Activated naive CD8-positive, alpha-beta T cell treated with anti-CD3 and anti-CD28 coated beads, Interleukin-2, amount 50 U/mL, for 16 hours (primary cell): ENCODE measurements at places on chromosomes 11 and 22.
A peak's percentile ranks its signal among the peaks of the same experiment; 100 is the strongest.

- no peak for DNase-seq
Measured at GRCh38 chr11:39806652-39807051, 1652.8 kb downstream of the LRRC4C start.

GRCh38 chr11:44453871-44454270 lies 111.6 kb upstream of the CD82 start:
- DNase-seq = no peak

DNA sequence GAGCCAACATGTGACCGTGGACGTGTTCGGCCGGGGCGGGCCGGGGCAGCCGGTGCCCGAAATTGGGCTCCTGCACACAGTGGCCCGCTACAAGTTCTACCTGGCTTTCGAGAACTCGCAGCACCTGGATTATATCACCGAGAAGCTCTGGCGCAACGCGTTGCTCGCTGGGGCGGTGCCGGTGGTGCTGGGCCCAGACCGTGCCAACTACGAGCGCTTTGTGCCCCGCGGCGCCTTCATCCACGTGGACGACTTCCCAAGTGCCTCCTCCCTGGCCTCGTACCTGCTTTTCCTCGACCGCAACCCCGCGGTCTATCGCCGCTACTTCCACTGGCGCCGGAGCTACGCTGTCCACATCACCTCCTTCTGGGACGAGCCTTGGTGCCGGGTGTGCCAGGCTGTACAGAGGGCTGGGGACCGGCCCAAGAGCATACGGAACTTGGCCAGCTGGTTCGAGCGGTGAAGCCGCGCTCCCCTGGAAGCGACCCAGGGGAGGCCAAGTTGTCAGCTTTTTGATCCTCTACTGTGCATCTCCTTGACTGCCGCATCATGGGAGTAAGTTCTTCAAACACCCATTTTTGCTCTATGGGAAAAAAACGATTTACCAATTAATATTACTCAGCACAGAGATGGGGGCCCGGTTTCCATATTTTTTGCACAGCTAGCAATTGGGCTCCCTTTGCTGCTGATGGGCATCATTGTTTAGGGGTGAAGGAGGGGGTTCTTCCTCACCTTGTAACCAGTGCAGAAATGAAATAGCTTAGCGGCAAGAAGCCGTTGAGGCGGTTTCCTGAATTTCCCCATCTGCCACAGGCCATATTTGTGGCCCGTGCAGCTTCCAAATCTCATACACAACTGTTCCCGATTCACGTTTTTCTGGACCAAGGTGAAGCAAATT lies 1.8 kb downstream of the FUT4 start:
- no peak for DNase-seq

DNA sequence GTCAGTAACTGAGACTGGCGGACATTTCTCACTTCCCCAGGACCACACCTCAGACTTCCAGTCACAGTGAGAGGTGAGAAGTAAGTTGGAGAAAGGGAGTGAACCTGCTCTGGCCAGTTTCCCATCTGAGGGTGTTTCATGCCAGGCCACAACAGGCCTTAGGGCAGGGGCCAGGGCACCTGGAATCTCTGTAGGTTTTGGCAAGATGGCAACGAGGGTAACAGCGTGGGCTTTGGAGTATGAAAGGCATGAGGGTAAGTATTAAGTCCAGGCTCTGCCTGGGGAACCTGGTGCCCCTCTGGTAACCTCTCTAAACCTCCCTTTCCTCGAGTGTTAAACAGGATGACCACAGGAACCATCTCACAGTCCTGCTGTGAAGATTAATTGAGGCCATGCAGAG lies 28.5 kb upstream of the ABCC8 start:
- DNase-seq = no peak

GRCh38 chr11:10540546-10540914 lies 457 bp downstream of the RNF141 start:
- DNase-seq = no peak

DNA sequence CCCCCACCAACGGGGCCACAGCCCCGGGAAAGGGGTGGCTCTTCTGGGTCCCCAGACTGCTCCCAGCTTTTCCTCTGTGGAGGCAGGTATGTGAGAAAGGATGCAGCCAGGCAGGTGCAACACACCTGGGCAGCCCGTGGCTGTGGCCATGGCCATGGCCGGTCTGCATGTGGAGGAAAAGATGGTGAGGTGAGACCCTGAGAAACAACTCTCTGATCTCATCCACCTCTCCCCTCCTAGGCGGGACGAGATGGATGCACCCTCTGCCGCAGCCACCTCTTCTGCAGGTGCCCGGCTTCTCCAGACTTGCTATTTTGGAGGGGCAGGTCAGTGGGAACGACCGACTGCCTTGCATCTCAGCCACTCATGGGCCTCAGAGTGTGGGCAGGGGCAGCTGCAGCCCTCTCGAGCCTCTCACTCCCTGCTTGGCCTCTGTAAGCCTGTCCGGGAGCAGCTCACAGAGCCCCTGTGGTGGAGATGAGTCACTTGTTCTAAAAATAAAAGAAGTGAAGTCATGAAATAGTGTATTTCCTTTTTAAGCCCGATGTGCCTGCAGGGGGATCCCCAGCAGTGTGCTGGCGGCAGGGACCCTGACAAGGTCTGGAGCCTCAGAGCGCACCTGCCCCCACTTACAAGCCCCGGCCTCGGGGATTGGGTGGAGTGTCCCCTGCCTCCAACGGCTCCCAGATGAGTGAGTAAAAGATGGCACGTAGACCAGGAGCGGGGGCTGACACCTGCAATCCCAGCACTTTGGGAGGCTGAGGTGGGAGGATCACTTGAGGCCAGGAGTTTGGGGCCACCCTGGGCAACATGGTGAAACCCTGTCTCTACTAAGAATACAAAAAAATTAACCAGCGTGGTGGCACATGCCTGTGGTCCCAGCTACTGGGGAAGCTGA lies 10.7 kb downstream of the SMIM38 start:
- DNase-seq = peak; percentile 11

GRCh38 chr11:14114269-14114668 lies 151.7 kb downstream of the SPON1 start:
- DNase-seq = no peak

GRCh38 chr11:50098186-50098725 lies 65.6 kb downstream of the OR4C45 start:
- no peak for DNase-seq

DNA sequence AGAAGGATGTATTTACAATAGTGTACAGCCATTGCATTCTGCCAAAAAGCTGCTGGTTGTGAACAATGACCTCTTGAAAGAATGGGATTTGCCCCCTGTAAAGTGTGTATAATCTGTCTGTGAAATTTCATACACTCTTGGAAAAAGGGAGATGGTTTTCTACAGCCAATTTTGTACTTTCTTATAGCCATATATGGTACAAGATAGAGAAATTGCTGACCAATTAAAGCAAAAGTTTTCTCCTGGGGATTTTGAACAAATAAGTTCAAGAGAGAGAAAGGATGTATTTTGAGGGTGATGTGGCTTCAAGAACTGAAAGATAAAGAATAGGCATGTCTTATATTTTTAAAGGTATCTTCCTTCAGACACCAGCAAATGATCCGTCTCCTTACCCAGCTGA lies 211.0 kb downstream of the NAV2 start:
- no peak for DNase-seq

- no peak for DNase-seq
Measured at GRCh38 chr22:46038174-46038487, 61.2 kb upstream of the WNT7B start.

GRCh38 chr11:67345920-67346819 lies 7.2 kb downstream of the POLD4 start:
- DNase-seq = no peak
